Stimulated activated CD4-positive, alpha-beta T cell treated with anti-CD3 and anti-CD28 coated beads, Interleukin-4, amount 100 ng/mL, for 4 hours (primary cell): ENCODE measurements at places on chromosomes 1 and 21.

GRCh38 chr1:32487182-32487581 lies 22.3 kb downstream of the ZBTB8B start:
- DNase-seq: no peak

GRCh38 chr1:227922501-227923352 lies 25.0 kb downstream of the WNT9A start:
- DNase-seq: no peak

GRCh38 chr1:110542725-110543124 lies 23.8 kb upstream of the KCNA10 start:
- DNase-seq: no peak

DNA sequence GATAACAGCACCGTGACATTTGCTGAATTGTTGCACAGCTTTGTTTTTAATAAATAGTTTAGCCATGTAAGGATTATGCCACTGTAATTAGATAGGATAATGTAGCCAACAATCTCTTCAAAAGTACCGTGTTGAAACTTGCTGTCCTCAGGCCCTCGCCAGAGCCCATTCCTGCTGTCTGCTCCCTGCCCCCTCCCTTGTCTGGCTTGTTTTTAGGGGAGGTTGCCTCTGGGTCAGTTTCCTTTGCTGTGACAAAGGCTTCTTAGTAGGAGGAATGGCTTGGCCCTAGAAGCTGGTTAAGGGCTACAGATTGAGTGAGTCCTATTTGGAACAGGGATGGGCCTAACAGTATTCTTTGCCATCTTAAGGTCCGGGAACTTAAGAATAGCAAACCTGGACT lies 107.9 kb downstream of the LMO4 start:
- no peak for DNase-seq

DNA sequence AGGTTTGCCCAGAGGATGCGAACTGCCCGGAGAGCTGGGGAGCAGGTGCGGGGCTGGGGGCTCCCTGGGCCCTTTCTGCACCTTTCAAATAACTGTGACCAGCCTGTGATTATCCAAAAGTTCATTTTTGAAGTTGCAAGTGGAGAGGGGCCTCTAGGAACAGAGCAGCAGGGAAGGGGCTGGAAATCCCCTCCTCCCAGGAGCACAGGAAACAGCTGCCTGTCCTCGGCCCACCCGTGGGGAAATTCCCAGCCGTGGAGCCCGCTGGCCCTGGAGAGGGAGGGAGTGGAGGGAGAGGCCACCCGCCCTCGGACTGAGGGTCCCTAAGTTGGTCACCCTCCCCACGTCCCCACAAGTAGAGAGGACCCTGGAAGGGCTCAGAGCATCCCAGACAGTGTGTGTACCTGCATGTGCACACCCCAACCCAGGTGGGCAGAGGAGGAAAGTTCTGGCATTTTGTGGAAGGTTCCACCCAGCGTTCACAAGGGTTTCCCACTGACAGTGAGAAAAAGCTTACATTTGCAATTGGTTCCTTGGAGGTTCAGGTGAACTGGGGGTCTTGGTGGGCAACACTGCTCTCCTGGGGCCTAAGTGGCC lies 1.2 kb upstream of the TNFRSF4 start:
- peak; percentile 32 for DNase-seq

DNA sequence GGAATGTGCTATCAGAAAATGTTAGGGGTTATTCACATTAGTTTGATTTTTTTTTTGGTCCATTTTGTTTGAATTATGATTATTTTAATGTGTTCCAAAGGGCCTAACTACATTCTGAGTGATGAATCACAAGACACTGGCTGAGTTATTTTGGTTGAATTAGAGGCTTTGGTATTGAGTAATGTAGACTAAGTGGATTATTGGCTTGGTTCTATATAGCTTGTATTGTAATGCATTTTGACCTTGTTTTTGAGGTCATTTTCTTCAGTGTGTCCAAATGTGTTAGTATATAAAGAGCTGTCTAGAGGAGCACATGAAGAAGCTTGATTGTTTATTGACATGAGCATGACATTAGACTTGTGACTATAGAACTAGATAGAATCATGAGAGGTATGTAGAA lies 3.4 kb downstream of the ZNF326 start:
- no peak for DNase-seq

DNA sequence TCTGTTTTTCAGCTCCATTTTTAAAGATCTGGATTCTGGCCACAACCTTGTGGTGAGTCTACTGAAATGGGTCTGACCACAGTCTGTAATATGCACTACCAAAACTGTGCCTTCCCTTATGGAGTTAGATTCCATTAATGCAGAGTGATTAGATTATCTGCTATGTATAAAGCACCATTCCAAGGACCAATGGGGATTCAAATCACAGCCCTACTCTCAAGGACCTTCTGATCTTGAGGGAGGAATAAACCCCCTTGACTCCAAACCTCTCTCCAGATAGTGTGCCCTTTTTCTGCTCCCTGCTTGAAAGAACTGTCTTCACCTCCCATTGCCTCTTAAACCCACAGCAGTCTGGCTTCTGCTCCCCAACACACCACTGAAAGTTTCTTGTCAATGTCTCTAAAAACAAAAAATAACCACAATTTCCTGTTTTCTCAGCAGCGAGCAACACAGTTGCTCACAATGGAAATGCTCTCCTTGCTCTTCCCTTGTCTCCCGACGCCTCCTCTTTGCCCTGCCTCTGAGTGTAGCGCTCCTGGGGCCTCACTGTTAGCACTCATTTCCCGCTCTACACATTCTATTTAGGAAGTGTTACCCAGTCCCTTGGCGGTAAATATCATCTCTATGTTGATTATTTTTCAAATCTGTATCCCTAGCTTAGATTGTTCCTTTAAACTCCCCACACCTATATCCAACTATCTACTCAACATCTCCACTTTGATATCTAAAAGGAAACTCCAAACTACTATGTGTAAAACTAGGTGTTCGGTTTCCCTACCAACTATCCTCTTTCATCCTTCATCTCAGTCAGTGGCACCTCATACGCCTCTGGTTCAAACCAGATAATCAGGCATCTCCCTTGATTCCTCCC lies 13.6 kb downstream of the PCNX2 start:
- DNase-seq: no peak

GRCh38 chr21:15731243-15731613 lies 1.4 kb downstream of the USP25 start:
- no peak for DNase-seq

DNA sequence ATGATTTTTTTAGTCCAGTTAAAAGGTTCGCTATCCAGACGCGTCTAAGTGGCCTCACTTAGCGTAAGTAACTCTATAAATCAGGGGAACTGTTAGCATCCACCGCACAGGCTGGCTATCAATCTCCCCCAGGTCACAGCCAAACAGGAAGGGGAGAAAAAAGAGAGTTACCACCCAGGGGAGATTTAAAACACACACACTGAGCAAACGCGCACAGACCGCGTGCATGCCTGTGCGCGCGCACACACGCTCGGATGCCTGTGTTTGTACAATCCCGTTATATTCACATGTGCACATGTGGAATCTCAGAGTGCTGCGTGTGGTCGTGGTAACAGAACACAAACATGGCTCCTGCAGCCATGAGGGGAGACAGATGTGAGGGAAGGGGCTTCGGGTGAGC lies 125.4 kb downstream of the CASZ1 start:
- no peak for DNase-seq

DNA sequence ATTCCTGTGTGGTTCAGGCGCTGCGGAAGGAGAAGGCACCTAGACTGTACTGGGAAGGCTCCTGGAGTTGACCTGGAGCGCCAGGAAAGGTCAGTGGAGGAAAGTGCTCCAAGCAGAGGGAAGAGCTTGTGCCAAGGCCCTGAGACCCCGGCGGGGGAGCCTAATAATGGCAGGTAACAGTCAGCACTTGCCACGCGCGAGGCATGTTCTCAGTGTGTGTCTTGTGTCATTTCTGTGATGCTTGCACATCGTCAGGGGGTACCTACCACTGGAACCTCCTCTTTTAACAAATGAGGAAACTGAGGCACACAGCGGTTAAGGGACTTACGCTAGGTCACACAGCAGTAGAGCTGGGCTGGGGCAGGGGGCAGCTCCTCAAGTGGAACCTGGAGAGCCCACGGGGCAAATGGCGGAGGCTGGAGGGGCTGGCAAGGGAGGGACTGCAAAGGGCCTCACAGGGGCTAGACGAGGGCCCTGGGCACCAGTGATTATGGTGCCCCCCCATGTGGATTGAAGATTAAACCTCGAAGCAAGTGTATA lies 976 bp upstream of the BMP8B start:
- DNase-seq: no peak

DNA sequence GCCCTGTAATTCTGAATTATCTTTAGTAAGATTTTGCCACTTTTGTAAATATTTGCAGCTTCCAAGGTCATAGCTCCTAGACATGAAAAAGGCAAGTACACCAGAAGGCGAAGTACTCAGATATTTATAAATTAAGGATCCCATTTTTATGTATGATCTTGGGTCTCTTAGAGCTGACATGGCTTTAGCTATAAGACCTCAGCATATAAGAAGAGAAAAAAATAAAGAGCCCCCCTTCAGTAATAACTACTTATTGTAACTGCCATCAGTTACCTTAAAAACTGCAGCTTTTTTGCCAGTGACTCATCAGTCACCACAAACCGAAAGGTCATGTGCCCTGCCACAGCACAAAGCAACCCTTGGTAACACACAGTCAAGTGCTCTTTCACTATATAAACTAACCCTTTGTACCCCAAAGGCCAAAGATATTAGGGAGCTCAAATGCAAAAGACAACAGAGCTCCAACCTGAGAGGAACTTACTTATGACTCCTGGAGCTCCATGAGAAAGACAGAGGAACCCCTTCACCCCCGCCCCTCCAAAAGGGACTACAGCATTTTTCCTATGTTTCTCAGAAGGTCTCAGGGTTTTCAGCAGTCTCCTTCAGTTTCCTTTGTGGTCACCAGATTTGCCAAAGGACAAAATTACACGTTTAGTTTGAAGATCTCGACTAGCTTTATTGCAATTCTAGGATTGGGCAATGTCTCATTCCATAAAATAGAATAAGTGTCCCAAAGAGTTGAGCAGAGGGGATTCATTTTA lies 219.8 kb upstream of the DUSP10 start:
- DNase-seq: no peak

DNA sequence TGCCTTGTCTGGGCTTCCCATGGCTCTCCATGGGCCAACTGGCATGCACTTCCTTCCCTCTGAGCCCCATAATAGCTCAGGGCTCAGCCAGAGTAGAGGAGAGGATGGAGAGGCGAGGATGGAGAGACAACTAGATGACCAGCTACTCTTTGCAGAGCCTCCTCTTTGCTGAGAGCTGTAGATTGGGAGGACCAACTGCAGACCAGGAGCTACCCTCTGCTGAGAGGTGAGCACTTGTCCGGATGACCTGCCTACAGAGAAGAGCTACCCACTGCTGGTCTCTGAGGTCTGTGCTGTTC lies 58.0 kb upstream of the ETV3 start:
- DNase-seq: no peak

GRCh38 chr1:186904361-186904760 lies 75.6 kb downstream of the PLA2G4A start:
- no peak for DNase-seq
